Urinary bladder (tissue), 4 donors: ENCODE measurements at places on chromosomes 2 and 18. TPM values are rescaled to one million over a fixed set of nuclear protein-coding genes. Genes with fewer than 3 reads are reported as not detected.

The GDF7 gene
- 2.2 TPM for total RNA-seq

- DNase-seq, result no peak
Measured at GRCh38 chr2:112690853-112691401, 29.9 kb upstream of the NT5DC4 start.

DNA sequence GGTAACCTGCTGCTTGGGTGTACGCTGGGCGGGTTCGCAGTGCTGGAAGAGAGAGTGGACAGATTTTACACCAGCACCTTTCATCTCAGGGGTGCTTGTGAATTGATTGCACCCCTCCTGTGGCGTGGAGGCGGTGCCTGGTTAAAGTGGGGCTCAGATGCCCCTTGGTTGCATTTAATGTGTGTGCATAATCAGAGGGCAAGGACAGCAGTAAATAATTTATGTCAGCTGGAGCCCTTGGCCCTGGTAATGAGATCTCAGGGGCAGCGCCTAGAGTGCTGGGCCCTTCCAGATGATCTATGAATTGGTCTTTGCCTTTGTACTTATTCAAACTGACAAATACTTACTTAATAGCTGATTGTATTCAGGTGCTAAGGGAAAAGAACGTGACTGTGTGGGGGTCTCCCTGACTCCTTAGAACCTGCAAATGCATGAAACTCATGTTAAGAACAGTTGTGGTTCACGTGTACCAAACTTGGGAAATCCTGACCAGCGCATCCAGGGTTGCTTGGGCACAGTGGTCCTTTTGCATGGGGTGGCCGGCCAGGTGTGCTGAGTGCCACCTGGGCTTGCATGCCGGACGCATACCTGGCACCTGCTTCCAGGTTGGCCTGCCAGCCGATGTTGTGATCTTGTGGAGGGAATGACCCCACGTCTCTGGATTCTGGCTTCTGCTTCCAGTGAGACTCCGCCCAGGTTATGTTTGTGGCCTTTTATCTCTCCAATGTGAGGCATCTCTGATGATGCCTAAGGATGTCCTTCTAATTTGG lies 118.5 kb downstream of the AGAP1 start:
- DNase-seq, result no peak

The KIF5C gene
- total RNA-seq, result 10.8 TPM

- no peak for DNase-seq
Measured at GRCh38 chr18:48548011-48548771, 9.4 kb downstream of the CTIF start.

GRCh38 chr2:38966678-38967077 lies 77.0 kb downstream of the ARHGEF33 start:
- DNase-seq, result no peak

DNA sequence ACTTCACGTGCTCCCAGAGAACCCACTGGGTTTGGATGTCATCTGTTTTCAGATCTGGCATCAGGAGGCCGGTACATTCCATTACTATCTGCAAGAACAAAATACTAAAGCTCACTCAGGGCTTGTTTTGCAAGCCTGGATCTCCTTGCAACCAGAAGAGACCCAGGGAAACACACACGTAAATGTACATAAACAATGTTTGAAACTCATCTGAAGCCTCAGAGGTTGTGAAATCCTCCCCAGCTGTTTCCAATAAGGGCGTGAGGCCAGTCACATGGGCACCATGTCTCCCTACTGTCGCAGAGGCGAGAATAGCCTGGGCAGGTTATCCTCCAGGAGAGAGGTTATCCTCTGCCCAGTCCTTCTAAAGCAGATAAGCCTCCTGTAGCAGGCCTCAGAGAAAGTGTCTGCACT lies 186.9 kb downstream of the GFPT1 start:
- no peak for DNase-seq

DNA sequence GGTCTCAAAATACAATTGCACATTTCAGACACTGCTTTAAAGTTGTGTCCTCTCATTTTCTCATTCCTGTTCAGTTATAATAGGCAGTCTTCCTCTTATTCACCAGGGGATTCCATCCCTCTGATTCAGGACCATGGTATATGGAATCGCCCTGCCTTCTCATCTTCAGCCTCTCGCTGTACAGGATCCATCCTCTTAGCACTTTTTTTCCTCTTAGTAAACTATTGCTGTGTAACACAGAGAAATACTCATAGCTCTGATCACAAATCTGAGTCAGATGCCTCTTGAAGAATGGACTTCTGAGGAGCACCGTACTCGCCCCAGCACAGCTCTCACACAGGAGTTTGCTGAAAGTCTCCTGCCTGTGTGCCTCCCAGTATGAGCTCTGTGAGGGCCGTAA lies 11.3 kb downstream of the RMP24 start:
- DNase-seq, result no peak

DNA sequence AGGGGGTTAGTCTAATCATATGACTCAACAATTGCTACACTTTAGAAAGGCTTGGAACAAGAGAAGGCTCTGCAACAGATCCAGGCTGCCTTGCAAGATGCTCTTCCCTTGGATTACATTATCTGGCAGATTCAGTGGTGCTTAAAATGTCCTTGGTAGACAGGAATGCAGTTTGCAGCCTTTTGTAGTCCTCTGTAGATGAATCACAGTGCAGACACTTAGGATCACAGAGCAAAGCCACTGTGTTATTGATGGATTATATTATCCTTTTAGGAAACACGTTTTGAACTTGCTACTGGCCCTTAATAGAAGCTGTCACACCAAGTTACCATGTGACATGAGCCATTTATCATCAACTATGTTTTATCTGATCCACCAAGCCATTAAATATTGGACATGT lies 152.2 kb downstream of the CBLN2 start:
- no peak for DNase-seq

GRCh38 chr2:239365071-239365781 lies 35.6 kb downstream of the HDAC4 start:
- DNase-seq, result no peak

DNA sequence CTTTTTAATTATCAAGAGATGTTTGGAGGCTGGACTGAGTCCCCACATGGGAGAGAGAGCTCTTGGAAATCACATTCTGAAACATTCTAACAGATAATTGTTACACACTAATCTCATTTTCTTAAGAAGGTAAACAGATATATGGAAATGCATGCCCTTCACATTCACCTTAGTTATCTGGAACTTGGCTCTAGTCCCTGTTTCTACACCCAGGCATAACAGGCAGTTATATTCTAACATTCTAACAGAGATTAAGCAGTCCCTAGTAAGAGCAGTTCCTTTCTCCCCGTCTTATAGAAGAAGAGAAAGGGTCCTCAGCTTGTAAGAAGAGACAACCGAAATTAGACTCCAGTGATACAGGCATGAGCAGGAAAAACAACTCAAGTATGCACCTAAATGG lies 385.4 kb downstream of the SOX11 start:
- DNase-seq, result no peak

- no peak for DNase-seq
Measured at GRCh38 chr2:101597347-101597944, 100.1 kb upstream of the MAP4K4 start.

DNA sequence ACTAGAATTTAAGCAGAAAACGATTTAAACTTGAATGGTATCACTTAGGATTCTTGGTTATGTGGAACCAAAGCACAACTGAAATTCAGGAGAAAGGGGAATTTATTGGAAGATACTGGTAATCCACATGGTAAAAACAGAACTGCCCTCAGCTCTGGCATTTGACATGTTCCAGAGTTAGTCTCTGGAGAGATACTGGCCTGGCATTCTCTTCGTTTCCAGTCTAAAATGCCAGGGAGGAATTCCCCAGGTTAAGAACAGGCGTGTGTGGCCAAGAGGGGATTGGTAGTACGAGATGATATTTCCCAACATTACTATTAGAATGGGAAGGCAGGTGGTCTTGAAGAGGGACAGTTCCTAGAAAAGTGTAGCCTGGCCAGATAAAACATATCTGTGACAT lies 68.5 kb upstream of the TXNDC2 start:
- DNase-seq, result no peak

GRCh38 chr2:142734770-142735169 lies 142.7 kb upstream of the KYNU start:
- no peak for DNase-seq

DNA sequence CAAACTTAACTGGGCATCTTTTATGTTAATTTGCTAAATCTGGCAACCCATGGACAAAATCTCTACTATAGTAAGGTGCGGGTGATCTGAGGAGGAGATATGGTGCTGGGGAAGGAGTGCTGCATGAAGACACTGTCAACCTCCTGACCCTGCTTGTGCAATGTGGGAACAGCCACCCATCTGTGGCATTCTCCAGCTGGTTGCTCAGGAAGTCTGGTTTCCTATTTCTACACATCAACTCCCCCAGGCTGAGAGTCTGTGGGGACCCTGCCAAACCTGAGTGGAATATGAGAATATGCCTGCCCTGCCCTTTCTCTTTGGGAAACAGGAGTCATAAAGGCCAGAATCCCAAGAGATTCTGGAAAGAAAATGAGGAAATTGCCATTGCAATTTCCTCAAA lies 60.1 kb upstream of the PAX3 start:
- no peak for DNase-seq

- DNase-seq, result no peak
Measured at GRCh38 chr2:54728669-54729120, 5.2 kb downstream of the EML6 start.

DNA sequence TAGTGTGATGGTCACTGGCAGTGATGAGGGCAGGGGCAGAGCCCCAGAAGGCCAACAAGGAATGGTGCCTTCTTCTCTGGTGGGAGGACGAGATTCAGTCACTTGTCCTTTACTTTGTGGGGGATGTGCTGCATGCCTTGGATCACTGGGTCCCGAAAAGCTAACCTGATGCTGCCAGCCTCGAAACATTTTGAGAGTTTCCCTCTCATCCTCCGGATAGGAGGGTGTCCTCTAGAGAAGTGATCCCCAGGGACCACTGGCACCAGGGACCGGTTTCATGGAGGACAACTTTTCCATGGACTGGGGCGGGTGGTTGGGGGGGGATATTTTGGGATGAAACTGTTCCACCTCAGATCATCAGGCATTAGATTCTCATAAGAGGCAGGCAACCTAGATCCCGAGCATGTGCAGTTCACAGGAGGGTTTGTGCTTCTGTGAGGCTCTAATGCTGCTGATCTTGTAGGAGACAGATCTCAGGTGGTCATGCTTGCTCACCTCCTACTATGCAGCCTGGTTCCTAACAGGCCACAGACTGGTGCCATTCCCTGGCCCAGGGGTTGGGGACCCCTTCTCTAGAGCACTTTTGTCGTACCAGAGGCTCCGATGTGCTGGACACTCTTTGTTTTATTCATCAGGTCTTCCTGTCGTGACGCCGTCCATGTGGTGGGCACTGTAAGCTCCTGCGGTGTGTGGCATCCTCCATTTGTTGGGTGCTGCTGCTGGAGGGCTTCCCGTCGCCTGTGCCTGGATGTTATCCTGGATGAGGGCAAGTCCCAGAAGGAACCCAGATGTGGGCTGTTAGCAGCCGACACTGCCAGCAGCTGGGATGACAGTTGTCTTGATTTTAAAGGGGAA lies 68.5 kb upstream of the HDAC4 start:
- no peak for DNase-seq

The CFAP221 gene
- 0.95 TPM for total RNA-seq

The VSNL1 gene
- total RNA-seq, result 1.7 TPM

DNA sequence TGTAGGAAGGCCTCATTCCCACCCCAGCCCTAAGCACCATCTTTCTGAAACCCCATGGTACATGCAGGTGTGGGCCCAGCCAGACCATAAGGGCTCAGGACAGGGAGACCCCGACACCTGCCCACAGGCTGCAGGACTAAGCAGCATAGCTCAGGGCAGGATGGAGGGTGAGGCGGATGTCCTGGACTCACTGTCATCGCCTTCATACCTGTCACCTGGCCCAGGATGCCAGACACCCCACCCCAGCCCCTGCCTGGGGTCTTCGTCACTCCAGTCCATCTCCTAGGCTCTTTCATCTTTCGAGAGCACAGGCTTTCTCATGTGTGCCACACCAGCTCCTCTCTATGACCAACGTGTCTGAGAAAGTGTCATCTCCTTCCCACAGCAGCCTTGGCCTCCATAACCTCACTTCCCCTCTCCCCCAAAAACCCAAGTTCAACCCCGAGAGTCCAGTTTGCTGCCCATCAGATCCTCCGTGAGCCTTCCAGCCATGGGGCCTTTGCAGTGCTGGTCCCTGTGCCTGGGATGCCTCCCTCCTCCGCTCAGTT lies 71.5 kb downstream of the EMX1 start:
- no peak for DNase-seq

The MOGAT1 gene
- total RNA-seq, result not detected

DNA sequence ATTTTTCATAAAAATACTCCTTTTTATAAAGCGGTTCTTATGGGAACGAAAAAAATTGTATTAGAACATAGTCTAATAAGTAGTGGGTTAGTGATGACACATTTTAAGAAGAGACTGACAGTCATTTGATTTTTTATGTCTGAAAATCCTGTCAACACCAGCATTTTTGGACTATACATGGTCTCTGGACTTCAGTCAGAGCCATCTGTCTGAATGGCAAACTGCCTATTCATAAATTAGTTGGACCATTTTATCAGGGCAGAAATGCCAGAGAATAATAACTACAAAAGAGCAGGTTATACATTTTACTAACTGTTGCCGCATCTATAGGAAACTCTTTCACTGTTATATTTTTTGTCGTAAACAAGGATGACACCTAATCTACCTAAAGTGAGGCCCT lies 437.6 kb downstream of the ZNF804A start:
- DNase-seq, result no peak

GRCh38 chr2:201260302-201260800 lies at the start of gene CASP8:
TSS of gene CASP8 (plus strand) at chr2:201260536. CDS start at chr2:201266487, 5,951 bp downstream.
- no peak for DNase-seq

- no peak for DNase-seq
Measured at GRCh38 chr2:121949271-121949670, 193.8 kb downstream of the TSN start.

DNA sequence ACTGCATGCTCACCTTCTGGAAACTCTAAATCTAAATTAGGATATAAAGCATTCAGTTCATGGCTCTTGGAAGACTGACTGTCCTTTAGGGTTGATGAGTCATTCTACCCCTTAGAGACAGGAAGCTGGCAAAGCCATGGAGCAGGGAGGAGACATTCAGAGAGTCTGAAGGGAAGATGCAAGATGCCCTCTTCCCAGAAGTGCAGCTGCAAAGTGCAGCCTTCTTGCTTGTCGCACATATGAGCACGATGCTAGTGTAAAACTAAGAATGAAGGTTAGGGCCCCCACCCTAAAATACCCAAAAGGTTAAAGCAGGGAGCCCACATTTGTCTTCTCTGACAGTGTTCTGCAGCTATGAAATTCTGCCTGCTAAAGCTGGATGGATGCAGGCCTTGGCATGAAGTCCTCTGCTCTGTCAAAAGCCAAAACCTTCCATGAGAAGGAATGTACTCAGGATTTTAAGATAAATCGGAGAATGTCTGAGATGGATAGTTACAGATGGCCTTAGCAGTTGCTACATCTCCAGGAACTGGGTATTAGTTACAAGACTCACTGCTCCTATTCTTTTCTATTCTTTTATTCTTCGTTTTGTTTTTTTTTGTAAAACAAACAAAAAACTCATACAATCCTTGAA lies 89.7 kb downstream of the POLE4 start:
- DNase-seq, result no peak

GRCh38 chr2:217976301-217976700 lies 26.5 kb downstream of the TNS1 start:
- no peak for DNase-seq

The SCYGR4 gene
- total RNA-seq, result not detected

- DNase-seq, result no peak
Measured at GRCh38 chr2:10990561-10991111, 78.9 kb downstream of the KCNF1 start.

GRCh38 chr2:7905756-7906155 lies 776.1 kb upstream of the ID2 start:
- DNase-seq, result no peak

GRCh38 chr2:189109921-189110397 lies 69.6 kb downstream of the COL5A2 start:
- DNase-seq, result no peak
